ENCODE measurements at places on chromosomes 3 and 15. TPM values are rescaled to one million over a fixed set of nuclear protein-coding genes. Genes with fewer than 3 reads are reported as not detected.

SLC38A3 gene
- total RNA-seq: not detected

FYCO1 gene
- total RNA-seq: 39.1 TPM

DAZL gene
- not detected for total RNA-seq

GRCh38 chr3:87390353-87390752 lies 114.0 kb upstream of the POU1F1 start:
- H3K27me3 ChIP-seq: no peaks in the 10 kb centered on the region
- H3K36me3 ChIP-seq: no peaks in the 10 kb centered on the region
- no peak overlapping the region for H3K4me3 ChIP-seq

DNA sequence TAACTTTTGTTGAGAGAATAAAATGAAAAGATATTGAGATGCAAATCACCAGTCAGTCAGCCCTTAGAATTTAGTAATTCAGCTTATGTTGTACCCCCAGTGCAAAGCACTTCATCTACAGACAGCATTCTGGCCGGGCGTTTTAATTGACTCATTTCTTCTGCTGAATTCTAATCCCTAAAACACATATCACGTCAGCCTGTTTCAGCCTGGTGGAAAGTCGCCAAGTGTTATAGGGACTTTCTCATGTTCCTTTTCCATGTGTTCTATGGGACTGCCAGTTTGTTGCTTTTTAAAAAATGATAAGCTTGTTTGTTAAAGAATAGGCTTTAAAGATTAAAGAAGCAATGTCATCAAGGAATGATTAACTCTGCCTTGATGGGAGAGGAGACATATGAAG lies 169.7 kb upstream of the BFSP2 start:
- H3K27me3 ChIP-seq: peaks cover 6% of the 10 kb centered on the region
- H3K27ac ChIP-seq: no peak overlapping the region
- DNase-seq: no peak
- H3K4me1 ChIP-seq: no peaks in the 10 kb centered on the region
- H3K4me3 ChIP-seq: no peak overlapping the region
- no peaks in the 10 kb centered on the region for H3K36me3 ChIP-seq

GRCh38 chr3:12611117-12611516 lies 52.8 kb downstream of the RAF1 start:
- H3K27ac ChIP-seq: no peak overlapping the region
- H3K36me3 ChIP-seq: peaks cover 32% of the 10 kb centered on the region
- H3K4me1 ChIP-seq: peaks cover 24% of the 10 kb centered on the region
- H3K4me3 ChIP-seq: no peak overlapping the region
- DNase-seq: no peak

GRCh38 chr3:80238152-80238551 lies 470.4 kb upstream of the ROBO1 start:
- no peak overlapping the region for H3K27ac ChIP-seq

- no peak for DNase-seq
- H3K4me1 ChIP-seq: no peaks in the 10 kb centered on the region
- H3K27ac ChIP-seq: no peak overlapping the region
- H3K4me3 ChIP-seq: no peak overlapping the region
- no peaks in the 10 kb centered on the region for H3K27me3 ChIP-seq
These were observed 15.1 kb upstream of the PRICKLE2 start for GRCh38 chr3:64240396-64240795.

DNA sequence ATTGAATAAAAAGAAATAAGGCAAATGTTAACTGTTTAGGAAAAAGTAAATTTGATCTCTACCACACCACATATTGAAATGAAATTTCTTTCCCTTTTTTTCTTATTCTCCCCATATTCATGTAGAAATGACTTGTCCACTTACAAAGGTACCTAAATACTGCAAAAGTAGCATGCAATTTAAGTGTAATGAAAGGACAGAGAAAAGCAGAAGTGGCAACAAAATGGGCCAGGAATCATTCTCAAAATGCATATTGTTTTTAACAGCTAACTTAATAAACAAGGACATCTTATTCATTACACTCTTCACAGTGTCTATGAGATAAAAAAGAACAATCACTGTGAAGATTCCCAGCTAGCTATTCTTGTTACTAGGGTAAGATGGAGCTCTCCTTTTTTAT lies 40.6 kb upstream of the FGF7 start:
- H3K27me3 ChIP-seq: peaks cover 4% of the 10 kb centered on the region
- H3K4me3 ChIP-seq: no peak overlapping the region
- no peak overlapping the region for H3K27ac ChIP-seq
- H3K36me3 ChIP-seq: no peaks in the 10 kb centered on the region

- peaks cover 2% of the 10 kb centered on the region for H3K27me3 ChIP-seq
- no peak overlapping the region for H3K4me3 ChIP-seq
- DNase-seq: no peak
- no peaks in the 10 kb centered on the region for H3K36me3 ChIP-seq
- H3K4me1 ChIP-seq: peaks cover 2% of the 10 kb centered on the region
These were observed 3.1 kb downstream of the AGBL1 start for GRCh38 chr15:86082619-86083380.
